ENCODE measurements at places on chromosomes 5 and 9.

- DNase-seq = no peak
Observed at GRCh38 chr5:136811086-136811485, 445.7 kb upstream of the TRPC7 start.

DNA sequence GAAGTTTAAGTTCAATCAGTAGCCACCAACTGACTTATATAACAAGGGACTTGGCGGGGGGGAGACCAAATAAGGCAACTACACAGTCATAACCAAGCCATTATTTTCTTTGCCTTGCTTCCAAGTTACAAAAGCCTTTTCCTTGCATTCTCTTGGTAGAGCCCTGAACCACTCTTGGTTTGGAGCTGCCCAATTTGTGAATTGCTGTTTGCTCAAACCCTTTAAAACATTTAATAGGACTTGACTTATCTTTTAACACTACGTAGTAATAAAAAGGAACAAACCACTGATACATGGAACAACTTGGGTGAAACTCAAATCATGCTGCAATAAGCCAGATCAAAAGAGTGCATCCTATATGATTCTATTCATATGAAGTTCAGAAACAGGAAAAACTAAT is 31.7 kb upstream of the MSH3 start:
- no peak for DNase-seq

GRCh38 chr5:176955895-176956294 is 50.7 kb downstream of the UIMC1 start:
- DNase-seq = no peak

GRCh38 chr9:89277454-89277853 is 33.5 kb upstream of the CKS2 start:
- no peak for DNase-seq

DNA sequence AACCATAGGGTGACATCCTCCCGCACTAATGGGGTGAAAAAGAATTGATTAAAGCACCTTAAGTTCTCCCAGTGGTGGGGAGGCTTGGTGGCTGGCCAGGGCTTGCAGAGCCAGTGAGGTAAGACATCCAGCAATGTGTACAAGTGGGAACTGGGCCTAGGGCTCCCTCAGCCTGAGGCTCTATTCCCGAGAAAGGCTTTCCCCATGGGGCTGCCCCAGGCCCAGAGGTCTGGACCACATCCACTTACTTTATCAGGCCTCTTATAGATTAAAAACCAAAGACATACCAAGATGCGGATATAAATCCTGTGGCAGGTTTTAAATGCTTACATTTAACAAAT is 35.3 kb downstream of the C5orf15 start:
- DNase-seq = no peak

GRCh38 chr9:105216440-105217178 is 27.8 kb upstream of the SLC44A1 start:
- no peak for DNase-seq

DNA sequence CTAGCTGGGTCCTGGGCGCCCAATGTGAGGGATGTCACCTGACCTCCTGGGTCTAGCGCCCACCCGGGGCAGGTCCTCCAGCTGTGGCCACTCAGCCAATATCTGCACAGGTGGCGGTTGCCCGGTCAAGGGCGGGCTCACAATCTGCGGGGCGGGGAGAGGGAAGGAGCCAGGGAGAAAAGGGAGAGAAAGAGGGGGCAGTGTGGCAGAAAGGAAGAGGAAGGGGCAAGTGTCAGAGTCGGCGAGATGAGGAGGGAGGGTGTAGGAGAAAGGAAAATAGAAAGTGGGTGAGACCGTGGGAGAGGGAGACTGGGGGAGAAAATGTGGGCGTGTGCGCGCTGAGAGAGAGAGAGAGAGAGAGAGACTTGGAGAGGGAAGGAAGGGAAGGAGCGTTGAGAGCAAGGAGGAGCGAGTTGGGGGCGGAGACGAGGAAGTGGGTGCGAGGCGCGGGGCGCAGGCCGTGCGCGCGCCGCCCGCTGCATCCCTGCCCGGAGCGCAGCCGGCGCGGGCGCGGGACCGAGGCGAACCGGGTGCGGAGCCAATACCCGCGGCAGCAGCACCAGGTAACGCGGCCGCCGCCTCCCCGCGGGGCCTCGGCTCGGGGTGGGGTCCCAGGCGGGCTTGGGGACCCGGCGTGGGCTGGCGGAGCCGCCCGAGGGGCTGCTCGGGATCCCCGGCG is at the start of gene HRH2:
Gene HRH2, plus strand, starts transcription at position 479 of the 679 bp plus-strand sequence. CDS start 25,163 bp downstream, outside the sequence.
- peak; percentile 73 for DNase-seq

DNA sequence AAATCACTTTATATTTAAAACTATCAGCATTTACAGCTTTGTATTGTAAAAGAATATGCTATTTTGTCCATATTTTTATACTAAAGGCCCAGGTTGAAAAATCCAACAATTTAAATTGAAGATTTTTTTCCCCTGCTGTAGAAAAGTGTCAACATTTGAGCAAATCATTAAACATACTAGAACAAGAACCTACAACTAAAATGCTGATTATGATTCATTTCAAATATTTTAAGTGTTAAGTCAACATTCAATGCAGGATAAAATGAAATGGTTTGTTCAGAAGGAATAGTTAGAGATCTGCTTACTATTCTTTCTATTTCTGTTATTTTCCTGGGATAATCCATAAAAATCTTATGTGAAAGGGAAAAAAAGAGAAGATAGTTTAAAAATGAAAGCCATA is 866.5 kb upstream of the DMAC1 start:
- no peak for DNase-seq

DNA sequence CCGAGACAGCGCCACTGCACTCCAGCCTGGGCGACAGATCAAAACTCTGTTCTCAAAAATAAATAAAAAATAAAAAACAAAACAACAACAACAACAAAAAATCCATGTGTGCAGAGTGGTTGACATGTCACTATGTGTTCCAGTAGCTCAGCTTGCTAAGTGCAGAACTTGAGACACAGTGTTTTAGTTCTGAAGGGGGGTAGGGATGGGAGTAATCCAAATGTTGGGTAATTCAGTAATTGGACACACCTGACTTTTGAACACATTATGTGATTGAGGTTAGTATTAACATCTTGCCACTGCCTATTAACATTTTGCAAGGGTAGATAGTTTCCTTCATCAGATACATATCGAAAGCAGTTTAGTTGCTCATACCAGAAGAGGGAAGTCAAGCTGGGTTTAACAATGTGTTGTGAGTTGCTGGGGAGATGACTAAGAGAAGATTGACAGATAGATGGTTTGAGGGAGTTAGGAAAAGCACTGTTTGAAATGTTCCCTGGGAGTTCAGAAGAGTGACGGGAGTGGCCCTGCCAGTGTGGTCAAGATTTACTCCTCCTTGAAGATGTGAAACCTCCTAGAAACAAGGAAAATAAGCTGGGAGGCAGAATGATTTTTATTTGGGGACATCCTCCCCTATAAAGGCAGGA is 928 bp downstream of the HACD4 start:
- peak; percentile 64 for DNase-seq
